ENCODE measurements at places on chromosomes 4 and X. TPM values are rescaled to one million over a fixed set of nuclear protein-coding genes. Genes with fewer than 3 reads are reported as not detected.

The GPC4 gene
- total RNA-seq, result not detected

The CYSLTR1 gene
- total RNA-seq, result not detected

The CENPVL3 gene
- 0.06 TPM for total RNA-seq

The PABPC4L gene
- total RNA-seq, result 0.09 TPM

The MND1 gene
- total RNA-seq, result 12.1 TPM

The MGST2 gene
- 50.8 TPM for total RNA-seq

The LONRF3 gene
- 2.9 TPM for total RNA-seq

The RAB41 gene
- total RNA-seq, result not detected

All from A549 treated with CORT108297 at 1 μM for 4 hours (cell line).